Urothelium cell line (cell line): ENCODE measurements at places on chromosomes 2 and 18.

DNA sequence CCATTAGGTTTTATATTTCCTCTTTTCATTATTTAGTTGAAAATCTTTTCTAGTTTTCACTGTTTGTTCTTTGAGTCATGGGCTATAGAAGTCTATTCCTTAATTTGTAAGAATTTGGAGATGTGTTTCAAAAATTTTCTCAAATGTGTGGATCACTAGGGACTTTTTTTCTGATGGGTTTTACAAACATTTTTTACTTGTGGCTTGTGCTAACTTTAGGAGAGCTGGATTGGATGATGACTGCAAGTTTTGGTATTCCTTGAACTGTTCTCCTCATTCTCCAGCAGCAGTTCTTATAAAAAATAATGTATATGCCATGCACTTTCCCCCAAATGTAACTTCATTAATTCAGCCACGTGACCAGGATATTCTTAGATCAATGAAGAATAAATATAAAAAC lies 94.7 kb upstream of the CWC22 start:
- DNase-seq, result no peak

DNA sequence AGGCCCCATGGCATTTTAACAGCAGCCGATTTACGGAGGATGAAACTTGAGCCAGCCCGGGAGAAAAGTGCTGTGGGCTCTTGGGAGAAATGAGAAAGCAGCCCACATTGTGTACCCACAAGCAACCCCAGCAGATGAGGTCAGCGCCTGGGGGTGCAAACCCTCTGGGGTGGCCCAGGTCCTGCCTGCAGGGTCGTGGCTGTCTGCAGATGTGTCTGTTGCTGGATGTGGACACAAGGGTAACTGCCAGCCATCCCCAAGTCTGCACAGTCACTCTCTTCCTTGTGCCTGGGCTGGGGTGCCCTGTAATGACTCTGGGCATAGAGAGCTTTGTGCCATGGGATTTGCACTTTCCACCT lies 170.8 kb downstream of the PRKCE start:
- DNase-seq, result peak; percentile 45

- no peak for DNase-seq
These were observed 98.1 kb downstream of the SP3 start for GRCh38 chr2:173866874-173867618.

DNA sequence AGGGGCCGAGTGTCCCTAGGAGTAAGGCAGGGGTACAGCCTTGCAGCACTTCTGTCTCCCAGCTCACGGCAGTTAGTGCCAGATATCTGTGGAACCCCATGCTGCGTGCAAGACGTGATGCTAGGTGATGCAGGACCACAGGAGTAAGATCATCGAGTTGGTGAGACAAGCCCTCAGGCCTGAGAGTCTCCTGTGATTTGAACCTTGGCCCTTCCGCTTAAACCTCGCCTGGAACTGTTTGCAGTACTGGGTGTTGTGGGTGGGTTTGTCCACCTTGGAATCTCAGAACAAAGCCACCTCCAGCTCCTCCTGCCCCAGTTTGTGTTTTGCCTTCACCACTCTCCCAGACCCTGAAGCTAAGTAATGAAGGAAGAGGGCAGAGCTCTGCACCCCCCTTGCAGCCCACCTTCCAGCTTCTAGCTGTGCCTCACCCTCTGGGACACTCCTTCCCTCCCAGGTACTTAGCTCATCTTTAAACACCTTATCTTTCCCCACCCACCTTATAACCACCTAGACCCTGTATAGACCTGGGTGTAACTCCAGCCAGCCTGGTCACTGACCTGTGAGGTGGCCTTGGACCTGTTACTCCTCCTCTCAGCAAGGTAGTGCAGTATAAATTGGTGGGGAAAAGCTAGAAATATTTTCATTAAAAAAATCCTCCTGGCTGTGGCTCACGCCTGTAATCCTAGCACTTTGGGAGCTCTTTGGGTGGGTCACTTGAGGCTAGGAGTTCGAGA lies 6.6 kb downstream of the CNNM4 start:
- DNase-seq, result no peak
